Hematopoietic multipotent progenitor cell treated with erythropoietin and hydrocortisone succinate and interleukin-3 and kit ligand, for 17 days (in vitro differentiated cells): ENCODE measurements at places on chromosomes 6 and 20.

- DNase-seq, result no peak
These were observed 59.3 kb downstream of the CDC5L start for GRCh38 chr6:44446626-44447300.

GRCh38 chr6:95686272-95686671 lies 108.9 kb downstream of the MANEA start:
- no peak for DNase-seq

GRCh38 chr6:90080876-90081481 lies 186.7 kb downstream of the GJA10 start:
- no peak for DNase-seq

GRCh38 chr6:50848989-50849795 lies 30.5 kb downstream of the TFAP2B start:
- no peak for DNase-seq

GRCh38 chr6:422433-423054 lies 31.0 kb downstream of the IRF4 start:
- no peak for DNase-seq

DNA sequence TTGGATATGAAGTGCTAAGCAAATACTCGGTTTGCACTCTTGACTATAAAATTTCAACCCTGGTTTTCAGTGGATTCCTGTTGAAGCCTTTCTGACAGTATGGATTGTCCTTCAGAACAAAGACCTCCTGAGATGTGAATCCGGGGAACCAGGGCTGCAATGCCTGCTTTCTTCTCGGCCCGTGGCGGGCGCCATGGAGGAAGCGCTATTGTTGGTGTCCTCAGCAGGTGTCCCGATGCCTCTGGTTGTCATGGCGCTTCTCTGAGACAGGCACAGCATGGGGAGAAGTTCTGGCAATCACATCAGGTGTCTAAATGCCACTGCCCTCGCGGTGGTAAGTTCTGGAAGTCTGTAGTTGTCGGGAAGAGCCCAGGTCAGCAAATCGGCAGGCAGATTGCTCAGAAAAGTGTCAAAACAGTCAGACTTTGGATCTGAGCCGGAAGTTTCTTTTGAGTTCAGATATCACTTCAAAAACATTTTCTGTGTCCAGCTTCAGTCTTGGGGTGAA lies 188.5 kb downstream of the CDH4 start:
- DNase-seq, result no peak
